Activated CD4-positive, alpha-beta T cell treated with anti-CD3 and anti-CD28 coated beads for 36 hours (primary cell): ENCODE measurements at places on chromosomes 4 and X. TPM values are rescaled to one million over a fixed set of nuclear protein-coding genes. Genes with fewer than 3 reads are reported as not detected.
A peak's percentile ranks its signal among the peaks of the same experiment; 100 is the strongest.

- no peak for DNase-seq
- H3K27ac ChIP-seq, result no peak overlapping the region
- no peaks in the 10 kb centered on the region for H3K36me3 ChIP-seq
- H3K4me3 ChIP-seq, result no peak overlapping the region
- no peaks in the 10 kb centered on the region for H3K27me3 ChIP-seq
These were observed 331.1 kb upstream of the SLC7A11 start for GRCh38 chr4:138573246-138573645.

- peak overlapping the region; percentile 19 for H3K4me3 ChIP-seq
- no peak for DNase-seq
- peaks cover 2% of the 10 kb centered on the region for H3K27me3 ChIP-seq
These were observed 42.3 kb upstream of the FAM156A start for GRCh38 chrX:53000447-53001135.

DNA sequence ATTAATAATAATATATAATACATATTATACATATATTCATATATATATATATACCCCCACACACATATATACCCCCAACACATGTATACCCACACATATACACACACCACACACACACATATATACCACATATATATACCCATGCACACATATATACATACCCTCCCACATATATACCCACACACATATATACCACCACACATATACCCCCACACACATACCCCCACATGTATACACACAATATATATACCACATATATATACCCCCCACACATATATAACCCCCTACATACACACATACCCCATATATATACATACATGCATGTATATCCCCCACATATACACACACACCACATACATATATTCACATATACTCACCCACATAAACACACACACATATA lies 52.0 kb downstream of the NSG1 start:
- peaks cover 6% of the 10 kb centered on the region for H3K36me3 ChIP-seq
- H3K4me3 ChIP-seq, result no peak overlapping the region
- H3K27me3 ChIP-seq, result no peaks in the 10 kb centered on the region

DNA sequence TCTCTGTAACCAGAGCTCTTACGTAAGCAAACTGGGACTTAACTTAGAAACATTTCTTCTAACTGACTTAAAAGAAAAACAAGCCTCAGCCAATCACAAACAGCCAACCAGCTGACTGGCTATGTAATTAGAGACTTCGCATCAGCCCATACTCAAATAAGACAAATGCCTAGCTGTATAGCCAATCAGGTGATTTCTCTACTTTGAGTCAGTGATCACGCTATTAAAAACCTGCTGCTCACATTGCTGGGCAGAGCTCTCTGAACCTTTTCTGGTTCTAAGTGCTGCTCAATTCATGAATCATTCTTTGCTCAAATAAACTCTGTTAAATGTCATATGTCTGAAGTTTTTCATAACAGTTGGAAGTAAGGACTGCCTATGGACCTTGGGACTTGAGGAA lies 9.9 kb upstream of the SMIM10L2A start:
- H3K36me3 ChIP-seq, result no peaks in the 10 kb centered on the region
- no peak for DNase-seq
- no peak overlapping the region for H3K4me3 ChIP-seq
- H3K27ac ChIP-seq, result no peak overlapping the region
- no peaks in the 10 kb centered on the region for H3K27me3 ChIP-seq

GRCh38 chr4:168511780-168512489 lies 15.1 kb downstream of the PALLD start:
- H3K4me3 ChIP-seq, result no peak overlapping the region
- H3K4me1 ChIP-seq, result peaks cover 34% of the 10 kb centered on the region
- no peaks in the 10 kb centered on the region for H3K36me3 ChIP-seq
- no peaks in the 10 kb centered on the region for H3K27me3 ChIP-seq
- peak overlapping the region; percentile 49 for H3K27ac ChIP-seq
- peak; percentile 84 for DNase-seq

The RNF150 gene
- 0.02 TPM for total RNA-seq

The CPE gene
- total RNA-seq, result not detected

The ENPEP gene
- not detected for total RNA-seq

The JADE3 gene
- 1.5 TPM for total RNA-seq

The ZNF630 gene
- total RNA-seq, result 1.7 TPM
